ENCODE measurements at places on chromosomes 16 and 17. TPM values are rescaled to one million over a fixed set of nuclear protein-coding genes. Genes with fewer than 3 reads are reported as not detected.
A peak's percentile ranks its signal among the peaks of the same experiment; 100 is the strongest.

The WNT9B gene
- 0.57 TPM for total RNA-seq

- no peak within 1 kb of the TSS for H3K27ac ChIP-seq
- no peak for DNase-seq
- no peaks in the 10 kb centered on the region for H3K4me1 ChIP-seq
- no peaks in the 10 kb centered on the region for H3K27me3 ChIP-seq
- no peaks in the 10 kb centered on the region for H3K36me3 ChIP-seq
These were observed at the start of gene ADGRG3 for GRCh38 chr16:57668263-57668571. ADGRG3 (plus strand) TSS chr16:57668306; CDS start chr16:57668348, 42 bp downstream.

GRCh38 chr16:18816286-18816685 is 14.9 kb upstream of the ARL6IP1 start:
- peaks cover 10% of the 10 kb centered on the region for H3K36me3 ChIP-seq
- H3K4me1 ChIP-seq = no peaks in the 10 kb centered on the region
- no peak overlapping the region for H3K4me3 ChIP-seq

- H3K4me1 ChIP-seq = no peaks in the 10 kb centered on the region
- H3K4me3 ChIP-seq = no peak overlapping the region
- H3K36me3 ChIP-seq = no peaks in the 10 kb centered on the region
- H3K27ac ChIP-seq = no peak overlapping the region
These were observed 110.4 kb upstream of the HAS3 start for GRCh38 chr16:68995011-68995504.

DNA sequence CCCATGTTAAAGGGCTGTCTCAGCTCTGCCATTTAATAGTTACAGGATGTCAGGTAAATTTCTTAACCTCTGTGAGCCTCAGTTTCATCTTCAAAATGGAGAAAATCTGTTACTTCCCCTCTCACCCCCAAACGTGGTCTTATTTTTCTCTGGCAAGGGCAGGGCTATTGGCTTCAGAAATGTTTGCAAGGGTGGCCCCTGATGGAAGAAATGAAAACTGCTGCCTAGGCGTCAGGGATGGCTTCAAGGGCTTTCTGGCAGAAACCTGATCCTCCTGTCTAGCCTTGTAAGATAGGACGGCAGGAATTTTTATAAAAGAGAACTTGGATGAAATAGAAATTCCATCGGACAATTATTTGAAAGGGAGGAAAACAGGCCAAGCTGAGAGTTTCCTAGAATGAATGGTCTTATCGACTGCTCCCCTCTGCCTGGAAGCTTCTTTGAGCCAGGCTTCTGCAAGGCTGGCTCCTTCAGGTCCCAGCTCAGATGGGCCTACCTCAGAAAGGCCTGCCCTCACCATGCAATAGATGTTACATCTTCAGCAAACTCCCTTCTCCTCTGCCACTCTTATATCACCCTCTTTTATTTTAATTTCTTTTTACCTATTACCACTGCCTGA is 43.0 kb upstream of the TANGO6 start:
- H3K27ac ChIP-seq = no peak overlapping the region
- H3K27me3 ChIP-seq = no peaks in the 10 kb centered on the region
- no peaks in the 10 kb centered on the region for H3K4me1 ChIP-seq
- H3K4me3 ChIP-seq = no peak overlapping the region
- no peak for DNase-seq

GRCh38 chr17:45139533-45139920 is 4.0 kb downstream of the ACBD4 start:
- peak; percentile 46 for DNase-seq
- H3K4me1 ChIP-seq = no peaks in the 10 kb centered on the region
- no peaks in the 10 kb centered on the region for H3K36me3 ChIP-seq
- no peak overlapping the region for H3K4me3 ChIP-seq
- H3K27ac ChIP-seq = no peak overlapping the region

DNA sequence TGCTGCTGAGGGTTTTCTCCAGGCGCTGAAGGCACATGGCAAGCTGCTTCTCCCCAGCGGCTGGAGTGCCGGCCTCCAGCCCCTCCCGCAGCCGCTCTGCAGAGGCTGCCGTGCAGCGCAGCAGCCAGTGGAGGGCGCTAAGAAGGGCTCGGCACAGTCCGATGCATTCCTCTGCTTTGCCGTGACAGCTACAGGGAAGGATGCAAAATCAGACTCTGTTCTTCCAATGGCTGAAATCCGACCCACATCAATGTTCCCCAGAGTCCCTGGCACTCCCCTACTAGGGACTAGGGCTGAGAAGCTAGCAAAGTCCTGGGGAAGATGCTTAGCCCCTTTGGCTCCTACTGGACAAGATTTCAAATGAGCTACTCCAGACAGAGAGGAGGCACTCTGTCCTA is 19.0 kb downstream of the MED24 start:
- no peaks in the 10 kb centered on the region for H3K4me1 ChIP-seq

DNA sequence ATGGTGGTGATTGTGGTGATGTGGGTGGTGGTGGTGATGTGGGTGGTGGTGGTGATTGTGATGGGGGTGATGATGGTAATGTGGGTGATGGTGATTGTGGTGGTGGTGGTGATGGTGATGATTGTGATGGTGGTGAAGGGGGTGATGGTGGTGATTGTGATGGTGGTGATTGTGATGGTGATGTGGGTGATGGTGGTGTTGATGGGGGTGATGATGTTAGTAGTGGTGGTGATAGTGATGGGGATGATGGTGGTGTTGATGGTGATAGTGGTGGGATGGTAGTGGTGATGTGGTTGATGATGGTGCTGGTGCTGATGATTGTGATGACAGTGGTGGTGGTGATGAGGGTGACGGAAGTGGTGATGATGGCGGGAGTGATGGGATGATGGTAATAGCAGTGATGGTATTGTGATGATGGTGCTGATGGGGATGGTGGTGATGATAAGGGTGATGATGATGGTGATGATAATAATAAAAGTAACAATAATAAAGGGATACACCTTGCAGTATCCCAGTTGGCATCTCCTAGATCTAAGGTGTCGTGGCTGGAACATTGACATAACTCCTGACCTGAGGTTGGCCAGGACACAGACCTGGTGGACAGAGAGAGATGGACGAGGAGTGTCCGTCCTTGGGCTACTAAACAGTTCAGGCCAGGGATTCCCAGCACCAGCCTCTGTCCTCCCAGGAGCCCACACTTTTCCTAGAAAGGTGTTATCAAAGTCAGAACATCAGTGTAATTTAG is 344.5 kb downstream of the SEC14L1 start:
- DNase-seq = no peak
- H3K4me1 ChIP-seq = no peaks in the 10 kb centered on the region
- no peak overlapping the region for H3K27ac ChIP-seq
- H3K4me3 ChIP-seq = no peak overlapping the region
- H3K27me3 ChIP-seq = no peaks in the 10 kb centered on the region

The KRTAP4-6 gene
- not detected for total RNA-seq

DNA sequence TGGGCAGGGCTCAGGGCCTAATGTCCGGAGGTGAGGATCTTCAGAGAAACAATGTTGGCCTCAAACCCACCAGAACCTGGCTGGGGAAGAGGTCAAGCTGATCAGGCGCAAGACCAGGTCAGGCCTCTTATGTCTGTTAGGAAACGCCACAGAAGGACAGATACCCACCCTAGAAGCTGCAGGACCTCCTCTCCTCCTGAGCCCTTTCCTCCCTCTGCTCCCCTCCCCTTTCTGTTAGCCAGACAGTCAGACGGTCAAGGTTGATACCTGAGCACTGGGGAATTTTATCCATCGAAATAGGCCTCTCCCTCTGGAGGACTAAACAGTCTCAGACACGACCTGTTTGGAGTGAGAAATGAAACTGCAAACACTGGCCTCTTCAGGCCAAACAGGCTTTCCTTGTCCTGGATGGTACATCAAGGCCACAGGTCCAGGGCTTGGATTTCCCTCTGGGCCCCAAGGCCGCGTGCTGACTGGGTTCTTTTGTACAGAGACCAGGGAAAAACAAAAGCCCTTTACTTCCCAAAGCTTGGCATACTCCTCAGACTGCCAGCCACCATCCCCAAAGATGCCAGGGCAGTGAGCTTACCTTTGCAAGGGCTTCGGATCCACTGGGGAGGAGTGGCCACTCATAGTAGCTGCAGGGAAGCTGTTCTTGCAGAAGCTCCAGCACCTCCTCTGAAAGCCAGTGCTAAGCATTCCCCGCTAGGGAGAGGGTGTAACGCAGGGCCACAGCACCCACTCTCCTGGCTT is 135.8 kb downstream of the CCDC182 start:
- no peaks in the 10 kb centered on the region for H3K36me3 ChIP-seq
- DNase-seq = peak; percentile 44
- H3K27ac ChIP-seq = no peak overlapping the region
- no peaks in the 10 kb centered on the region for H3K27me3 ChIP-seq

The CMTM2 gene
- not detected for total RNA-seq

The SCNN1B gene
- 1.3 TPM for total RNA-seq

DNA sequence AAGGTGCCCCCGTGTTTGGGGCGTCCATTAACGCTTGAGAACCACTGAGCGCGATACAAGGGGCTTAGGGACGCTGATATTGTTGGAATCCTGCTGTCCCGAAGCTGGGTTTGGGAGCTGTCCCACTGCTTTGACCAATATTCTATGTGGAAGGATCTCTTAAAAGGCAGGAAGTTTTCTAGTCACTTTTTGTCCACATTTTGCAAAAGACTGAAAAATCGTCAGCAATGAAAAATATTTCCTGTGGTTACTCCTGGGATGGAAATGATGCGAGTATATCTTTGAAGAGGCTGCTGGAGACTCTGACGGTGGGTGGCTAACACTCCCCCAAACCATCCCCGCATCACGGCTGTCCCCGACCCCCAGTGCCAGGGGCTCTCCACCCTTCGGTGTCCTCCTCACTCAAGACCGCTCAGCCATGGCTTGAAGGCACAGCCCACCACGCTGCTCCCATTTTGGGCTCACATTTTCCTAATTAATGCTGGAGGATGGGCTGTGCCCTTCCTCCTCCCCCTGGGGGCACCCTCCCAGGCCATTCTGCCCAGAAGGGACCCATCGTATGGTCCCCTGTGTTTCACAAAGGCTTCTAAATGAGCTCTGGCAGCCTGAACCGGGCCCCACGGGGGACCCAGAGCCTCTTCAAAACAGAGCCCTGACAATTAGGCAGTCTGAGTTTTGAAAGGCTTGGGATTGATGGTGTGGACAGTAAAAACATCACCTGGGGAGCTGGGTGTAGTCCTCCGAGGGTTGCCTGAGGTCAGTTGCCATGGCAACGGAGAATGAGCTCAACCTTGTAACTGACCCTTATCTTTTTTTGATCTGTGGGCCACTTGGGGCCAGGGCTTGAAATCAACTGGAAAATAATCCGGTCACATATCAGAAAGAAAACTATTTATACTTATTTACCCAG is 158.6 kb downstream of the C16orf78 start:
- H3K27me3 ChIP-seq = no peaks in the 10 kb centered on the region
- no peak overlapping the region for H3K27ac ChIP-seq
- H3K36me3 ChIP-seq = no peaks in the 10 kb centered on the region
- DNase-seq = peak; percentile 13

- H3K36me3 ChIP-seq = no peaks in the 10 kb centered on the region
- no peak overlapping the region for H3K27ac ChIP-seq
- no peak for DNase-seq
- H3K4me3 ChIP-seq = no peak overlapping the region
These were observed 21.1 kb upstream of the METRNL start for GRCh38 chr17:83058266-83058798.

DNA sequence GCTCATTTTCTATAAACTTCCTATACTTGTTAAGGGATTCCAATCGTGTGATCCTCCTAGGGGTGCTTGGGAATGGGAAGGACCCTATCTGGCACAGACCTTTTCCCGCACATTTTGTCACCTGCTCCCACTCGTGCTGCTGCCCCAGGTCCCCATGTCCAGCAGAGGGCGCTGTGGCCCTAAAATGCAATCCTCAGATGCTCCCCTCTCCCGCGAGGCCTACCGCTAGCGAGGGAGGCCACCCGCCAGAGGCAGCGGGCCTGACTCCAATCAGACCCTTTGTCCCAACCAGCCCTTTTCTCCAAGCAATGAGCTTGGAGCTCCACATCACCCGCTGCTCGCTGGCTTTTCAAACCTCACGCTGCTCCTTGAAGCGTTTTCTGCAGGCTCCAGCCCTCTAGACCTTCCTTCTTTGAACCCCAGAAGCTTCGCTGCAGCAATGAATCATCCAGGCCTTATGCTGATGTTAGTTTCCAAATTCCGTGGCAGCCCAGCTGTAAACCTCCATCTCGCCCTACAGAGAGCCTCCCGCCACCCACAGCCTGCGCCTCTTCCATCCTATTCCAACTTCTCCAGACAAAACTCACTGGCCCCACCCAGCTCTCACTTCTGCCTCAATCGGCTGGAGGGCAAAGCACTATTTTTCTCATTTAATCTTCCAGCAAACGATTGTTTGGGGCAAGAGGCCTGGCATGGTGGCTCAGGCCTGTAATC is 23.6 kb upstream of the FZD2 start:
- H3K4me1 ChIP-seq = no peaks in the 10 kb centered on the region
- H3K27me3 ChIP-seq = no peaks in the 10 kb centered on the region
- H3K27ac ChIP-seq = no peak overlapping the region

- H3K4me1 ChIP-seq = peaks cover 2% of the 10 kb centered on the region
- H3K4me3 ChIP-seq = no peak overlapping the region
- no peaks in the 10 kb centered on the region for H3K36me3 ChIP-seq
- DNase-seq = peak; percentile 86
These were observed 32.6 kb upstream of the MEOX1 start for GRCh38 chr17:43694081-43694870.

DNA sequence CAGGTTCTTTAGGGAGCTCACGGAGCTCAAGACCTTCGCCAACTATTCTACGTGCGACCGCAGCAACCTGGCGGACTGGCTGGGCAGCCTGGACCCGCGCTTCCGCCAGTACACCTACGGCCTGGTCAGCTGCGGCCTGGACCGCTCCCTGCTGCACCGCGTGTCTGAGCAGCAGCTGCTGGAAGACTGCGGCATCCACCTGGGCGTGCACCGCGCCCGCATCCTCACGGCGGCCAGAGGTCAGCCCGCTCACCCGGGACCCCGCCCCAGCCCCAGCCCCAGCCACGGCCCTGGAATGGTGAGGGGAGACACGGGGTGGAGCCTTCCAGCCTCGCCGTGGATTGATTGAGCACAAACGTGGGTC is 13.5 kb downstream of the SARM1 start:
- peak; percentile 62 for DNase-seq
- H3K27ac ChIP-seq = no peak overlapping the region
- H3K4me3 ChIP-seq = no peak overlapping the region
- H3K4me1 ChIP-seq = no peaks in the 10 kb centered on the region
- H3K36me3 ChIP-seq = peaks cover 2% of the 10 kb centered on the region

DNA sequence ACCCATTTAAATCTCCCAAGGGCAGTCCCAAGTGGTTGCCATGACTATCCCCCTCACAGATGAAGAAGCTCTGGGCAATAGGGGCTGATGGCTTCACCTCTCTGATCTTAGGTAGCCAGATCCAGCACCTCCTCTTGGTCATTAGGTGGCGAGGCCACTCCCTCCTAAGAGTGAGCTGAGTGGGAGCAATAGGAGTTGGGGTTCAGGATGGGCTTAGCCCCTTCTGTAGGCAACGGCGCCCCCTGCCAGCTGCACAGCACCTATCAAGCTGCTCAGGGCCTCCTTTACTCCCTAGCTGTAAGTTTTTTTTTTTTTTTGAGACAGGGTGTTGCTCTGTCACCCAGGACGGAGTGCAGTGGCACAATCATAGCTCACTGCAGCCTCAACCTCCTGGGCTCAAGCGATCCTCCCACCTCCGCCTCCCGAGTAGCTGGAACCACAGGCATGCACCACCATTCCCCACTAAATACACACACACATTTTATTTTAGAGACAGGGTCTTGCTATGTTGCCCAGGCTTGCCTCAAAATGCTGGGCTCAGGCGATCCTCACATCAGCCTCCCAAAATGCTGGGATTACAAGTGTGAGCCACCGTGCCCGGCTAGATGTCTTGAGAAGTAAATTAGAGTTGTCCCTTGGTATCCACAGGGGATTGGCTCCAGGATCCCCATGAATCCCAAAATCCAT is 3.5 kb upstream of the RRAD start:
- H3K27ac ChIP-seq = peak overlapping the region; percentile 7
- no peaks in the 10 kb centered on the region for H3K4me1 ChIP-seq
- no peak overlapping the region for H3K4me3 ChIP-seq
- no peaks in the 10 kb centered on the region for H3K27me3 ChIP-seq

Measured in aorta (tissue), 5 donors.